ENCODE measurements at places on chromosomes 2 and 18.

DNA sequence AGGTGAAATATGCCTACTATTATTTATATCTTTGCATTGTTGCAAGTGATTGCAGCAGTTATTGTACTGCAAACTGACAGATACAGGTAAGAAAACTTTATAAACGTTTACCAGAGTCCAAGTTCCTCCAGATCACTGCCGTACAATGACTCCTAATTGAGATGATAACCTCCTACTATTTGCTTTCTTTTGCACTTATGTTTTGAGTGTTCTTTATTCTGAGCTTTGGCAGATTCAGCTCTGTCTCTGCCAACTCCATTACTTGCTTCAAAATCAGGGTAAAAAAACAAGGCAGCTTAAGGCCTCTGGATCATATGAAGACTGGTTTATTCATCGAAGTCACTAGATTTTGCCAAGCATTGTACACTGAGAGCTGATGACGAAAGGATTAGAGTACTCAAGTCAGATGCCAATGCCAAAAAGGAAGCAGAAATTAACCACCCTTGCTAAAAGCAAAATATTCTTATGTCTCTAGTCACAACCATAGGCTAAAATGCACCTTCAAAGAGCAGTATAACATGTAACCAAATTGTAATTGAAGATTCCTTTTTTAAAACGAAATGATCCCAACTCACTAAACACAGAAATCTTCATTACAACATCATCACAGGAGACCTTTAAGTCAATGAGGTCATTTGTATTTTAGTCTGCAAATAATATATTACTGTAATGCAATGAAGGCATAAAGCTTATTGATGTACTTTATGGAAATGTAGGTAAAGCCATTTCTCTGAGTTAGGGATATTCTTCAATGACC, 10.5 kb upstream of the IKZF2 start:
- no peak for DNase-seq

GRCh38 chr18:56579451-56579850, 58.9 kb downstream of the TXNL1 start:
- no peak for DNase-seq

GRCh38 chr2:1011006-1011405, 60.4 kb downstream of the SNTG2 start:
- DNase-seq, result no peak

GRCh38 chr2:206939340-206939739, at the start of gene CPO:
TSS of gene CPO (plus strand) at chr2:206939518. CDS start at chr2:206939600, 82 bp downstream.
- no peak for DNase-seq

DNA sequence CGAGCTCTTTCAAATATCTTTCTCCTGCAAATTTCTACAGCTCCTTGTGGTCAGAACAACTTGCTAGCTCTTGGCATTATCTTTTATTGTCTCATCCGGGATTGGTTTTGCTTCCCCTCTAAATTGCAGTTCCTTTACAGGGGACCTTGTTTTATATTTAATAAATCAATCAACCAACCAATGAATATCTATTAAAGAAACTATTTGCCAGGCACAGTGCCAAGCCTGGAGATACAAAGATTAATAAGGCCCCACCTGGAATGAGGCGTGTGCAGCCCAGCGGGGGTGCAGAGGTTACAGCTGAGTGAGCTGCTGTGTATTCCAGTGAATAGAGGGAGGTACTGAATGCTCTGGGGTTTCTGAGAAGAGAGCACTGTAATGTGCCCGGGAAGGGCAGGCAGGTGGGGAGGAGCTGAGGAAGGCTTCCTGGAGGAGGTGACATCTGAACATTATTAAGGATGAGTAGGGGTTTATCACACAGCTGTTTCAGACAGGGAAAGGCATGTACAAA, 51.8 kb downstream of the LIPG start:
- no peak for DNase-seq
